ACHN (cell line): ENCODE measurements at places on chromosomes 5 and 9.
A peak's percentile ranks its signal among the peaks of the same experiment; 100 is the strongest.

DNA sequence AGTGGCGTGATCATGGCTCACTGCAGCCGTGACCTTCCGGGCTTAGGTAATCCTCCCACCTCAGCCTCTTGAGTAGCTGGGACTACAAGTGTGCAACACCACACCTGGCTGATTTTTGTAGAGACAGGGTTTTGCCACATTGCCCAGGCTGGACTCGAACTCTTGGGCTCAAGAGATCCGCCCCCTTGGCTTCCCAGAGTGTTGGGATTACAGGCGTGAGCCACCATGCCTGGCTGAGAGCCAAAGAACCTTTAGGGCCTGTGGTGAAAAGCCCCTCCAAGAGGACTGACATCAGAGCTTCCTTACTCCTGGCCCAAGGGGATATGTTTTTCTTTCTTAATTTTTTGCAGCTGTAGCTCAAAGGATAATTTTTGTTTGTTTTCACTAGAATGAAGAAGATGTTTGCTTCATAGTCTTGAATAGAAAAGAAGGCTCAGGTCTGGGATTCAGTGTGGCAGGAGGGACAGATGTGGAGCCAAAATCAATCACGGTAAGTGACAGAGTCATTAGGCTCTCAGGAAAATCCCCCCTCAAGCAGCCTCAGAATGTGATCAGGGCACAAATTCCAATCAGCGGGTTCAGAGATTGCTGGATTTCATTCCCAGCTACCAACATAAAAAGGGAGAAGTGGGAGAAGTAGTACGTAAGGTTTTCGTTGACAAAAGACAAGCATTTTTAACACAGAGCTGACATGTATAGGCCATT is 77.1 kb downstream of the GOLPH3 start:
- DNase-seq: no peak

DNA sequence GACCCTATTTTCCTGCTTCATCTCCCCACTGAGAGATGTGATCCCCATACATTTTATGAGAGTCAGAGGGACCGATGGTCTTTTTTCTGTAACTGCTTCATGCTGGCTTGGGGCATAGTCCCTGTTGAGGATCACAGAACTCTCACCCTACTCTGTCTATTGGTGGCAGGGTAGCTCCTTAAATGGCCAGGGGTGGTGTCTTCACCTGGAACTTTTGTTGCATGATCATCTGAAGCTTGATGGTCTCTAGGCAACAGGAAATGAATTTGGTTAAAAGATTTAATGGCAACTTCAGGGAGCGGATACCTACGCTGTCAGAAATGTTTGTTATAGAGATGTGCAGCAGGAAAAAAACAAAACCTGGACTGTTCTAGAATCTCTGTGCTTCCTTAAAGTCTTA is 87.0 kb upstream of the GLIS3 start:
- no peak for DNase-seq

GRCh38 chr5:139392324-139392677 is 2.6 kb upstream of the MZB1 start:
- no peak for DNase-seq

DNA sequence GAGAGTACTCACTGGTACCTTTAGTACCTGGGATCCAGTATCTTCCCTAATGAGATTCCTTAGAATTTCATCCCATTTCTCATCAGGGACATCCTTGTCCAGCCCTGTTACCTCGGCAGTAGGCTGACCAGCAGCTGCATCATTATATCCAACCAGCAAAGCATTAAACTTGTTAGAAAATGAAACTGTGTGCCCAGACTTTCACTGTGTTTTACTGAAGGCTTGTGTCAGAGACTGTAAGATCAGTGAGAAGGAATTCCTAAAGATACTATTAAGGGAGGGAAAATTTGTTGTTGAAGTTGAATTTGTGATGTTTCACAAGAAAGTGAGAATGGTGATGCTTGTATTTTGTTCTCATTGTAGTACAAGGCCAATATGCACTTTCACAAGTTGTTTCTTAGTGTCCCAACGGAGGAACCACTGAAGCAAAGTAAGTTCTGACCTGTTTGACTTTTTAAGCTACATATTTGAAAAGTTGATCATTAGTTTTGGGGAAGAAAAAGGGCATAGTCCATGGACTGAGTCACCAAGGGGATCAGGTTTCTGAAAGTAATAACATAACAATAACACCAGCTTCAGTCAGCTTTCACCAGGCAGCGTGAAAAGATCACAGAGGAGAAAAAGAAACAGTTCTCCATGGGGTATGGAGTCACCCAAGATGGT is 48.8 kb downstream of the GRAMD2B start:
- DNase-seq: peak; percentile 86

GRCh38 chr9:24625097-24625496 is 79.4 kb upstream of the IZUMO3 start:
- DNase-seq: no peak

DNA sequence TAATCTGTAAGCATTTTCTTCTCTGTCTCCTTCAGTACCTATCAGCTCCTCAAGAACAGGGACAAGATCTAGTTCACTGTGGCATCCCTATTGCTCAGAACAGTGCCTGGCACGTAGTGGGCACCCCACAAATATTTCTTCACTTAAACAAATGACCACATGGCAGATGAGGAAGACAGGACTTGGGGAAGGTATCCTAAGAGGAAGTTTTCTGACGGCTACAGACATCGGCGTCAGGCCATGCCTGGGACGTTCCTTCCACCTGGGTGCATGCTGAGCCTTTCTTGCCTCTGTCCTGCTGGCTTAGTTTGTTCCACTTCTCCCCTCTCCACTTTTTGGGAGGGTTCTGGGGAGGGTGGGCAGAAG is 60.2 kb downstream of the NEURL1B start:
- DNase-seq: no peak

- DNase-seq: no peak
These were observed 122.3 kb downstream of the NR3C1 start for GRCh38 chr5:143281226-143281625.

DNA sequence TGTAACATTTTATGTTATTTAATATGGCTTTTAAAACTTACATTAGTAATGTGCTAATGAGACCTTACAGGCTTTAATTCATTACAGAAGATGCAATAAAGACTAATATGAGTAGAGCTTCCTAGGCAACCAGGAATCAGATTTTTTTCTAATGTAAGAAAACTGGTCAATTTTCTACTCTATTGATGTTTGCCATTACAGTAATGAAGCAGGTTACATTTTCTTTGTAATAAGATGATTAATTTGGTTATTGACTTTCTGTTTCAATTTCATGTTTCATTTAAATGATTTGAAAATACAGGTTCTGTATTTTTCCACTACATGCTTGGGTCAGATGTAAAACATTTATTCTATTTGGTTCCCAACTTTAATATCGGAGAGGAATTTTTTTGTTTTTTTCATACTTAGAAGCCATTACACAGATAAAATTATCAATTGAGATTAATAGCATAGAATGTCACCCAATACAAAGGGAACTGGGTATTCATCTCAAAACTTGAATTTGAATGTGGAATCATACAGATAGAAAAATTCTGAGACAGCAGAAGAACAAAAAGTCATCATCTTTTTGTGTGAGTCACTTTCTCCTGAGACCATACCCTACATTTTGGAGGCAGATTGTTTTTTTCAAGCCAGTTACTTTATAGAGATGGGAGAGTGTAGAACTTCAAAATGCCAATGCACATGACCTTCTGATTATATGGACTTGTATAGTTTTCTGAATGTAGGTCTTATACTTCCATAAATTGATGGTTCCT is 133.6 kb upstream of the HMHB1 start:
- no peak for DNase-seq

GRCh38 chr9:38335686-38336085 is 56.8 kb upstream of the ALDH1B1 start:
- no peak for DNase-seq

- no peak for DNase-seq
These were observed 214.4 kb upstream of the ACTBL2 start for GRCh38 chr5:57696825-57697570.

DNA sequence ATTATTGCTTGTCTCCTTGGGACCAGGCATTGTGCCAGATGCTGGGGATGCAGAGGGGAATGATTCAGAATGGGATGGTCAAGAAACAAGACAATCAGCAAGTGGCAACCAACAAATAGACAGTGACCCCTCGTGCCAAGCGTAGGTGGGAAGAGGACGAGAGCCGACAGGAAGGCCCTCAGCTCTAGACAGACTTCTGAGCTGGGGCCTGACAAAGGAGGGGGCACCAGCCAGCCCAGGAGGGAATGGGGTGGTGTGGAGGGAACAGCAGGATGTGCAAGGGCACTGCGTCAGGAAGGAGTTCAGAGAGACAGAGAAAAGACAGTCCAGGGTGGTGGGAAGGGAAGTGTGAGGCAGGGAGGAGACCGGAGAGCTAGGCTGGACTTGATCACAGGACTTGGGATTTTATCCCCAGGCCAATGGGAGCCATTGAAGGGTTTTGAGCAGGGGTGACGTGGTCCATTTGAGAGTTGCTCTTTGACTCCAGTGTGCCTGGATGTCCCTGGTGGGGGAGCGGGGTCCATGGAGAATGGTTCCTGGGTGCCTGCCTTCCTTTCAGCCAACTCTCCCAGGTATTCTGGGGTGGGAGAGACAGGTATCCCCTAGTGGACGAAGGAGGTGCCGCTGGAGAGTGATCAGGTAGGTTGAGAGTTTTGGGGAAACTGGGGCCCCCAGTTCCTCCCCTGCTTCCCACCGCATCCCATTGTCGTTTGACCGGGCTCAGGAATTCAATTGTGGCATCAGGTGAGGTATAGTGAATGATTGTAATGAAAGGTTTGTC is 79.3 kb upstream of the ZNF618 start:
- DNase-seq: no peak

- no peak for DNase-seq
These were observed 85.4 kb downstream of the KCNN2 start for GRCh38 chr5:114447084-114447773.

DNA sequence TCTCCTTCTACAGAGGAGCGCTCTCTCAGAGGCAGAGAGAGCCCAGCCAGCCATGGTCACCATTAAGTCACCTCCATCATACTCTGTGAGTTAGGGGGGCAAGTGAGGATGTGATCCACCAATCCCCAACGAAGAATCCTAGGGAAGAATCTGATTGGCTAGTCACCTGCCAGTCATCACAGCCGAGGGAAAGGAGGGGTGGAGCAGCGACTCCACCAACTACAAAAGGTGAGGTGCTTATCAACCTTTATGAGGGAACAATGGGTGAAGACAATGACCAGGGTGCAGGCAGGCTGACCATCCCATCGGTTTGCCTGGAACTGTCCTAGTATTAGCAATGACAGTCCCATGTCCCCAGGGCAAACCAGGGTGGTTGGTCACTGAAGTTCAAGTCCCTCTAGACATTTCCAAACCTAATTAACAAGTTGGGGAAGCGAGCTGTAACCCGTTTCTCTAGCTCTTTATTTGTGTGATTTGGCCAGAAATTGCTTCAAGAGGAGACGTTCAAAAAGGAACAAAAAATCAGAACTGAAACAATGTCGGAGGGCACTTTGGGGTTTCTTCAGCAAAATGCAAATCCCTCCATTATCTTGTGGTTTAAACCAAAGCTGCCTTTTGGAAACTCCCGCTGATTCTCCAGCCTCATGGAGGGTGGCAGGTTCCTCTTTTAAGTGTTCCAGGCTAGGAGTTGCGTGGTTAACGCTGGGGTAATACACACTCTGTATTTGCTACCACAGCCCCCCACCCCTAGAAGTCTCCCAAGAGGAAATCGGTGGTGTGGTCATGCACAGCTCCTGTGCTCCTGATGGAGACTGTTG is 18.8 kb upstream of the FCN1 start:
- DNase-seq: no peak

GRCh38 chr9:38254151-38254550 is 138.4 kb upstream of the ALDH1B1 start:
- DNase-seq: no peak

GRCh38 chr9:126283799-126284465 is 42.7 kb upstream of the MVB12B start:
- no peak for DNase-seq

DNA sequence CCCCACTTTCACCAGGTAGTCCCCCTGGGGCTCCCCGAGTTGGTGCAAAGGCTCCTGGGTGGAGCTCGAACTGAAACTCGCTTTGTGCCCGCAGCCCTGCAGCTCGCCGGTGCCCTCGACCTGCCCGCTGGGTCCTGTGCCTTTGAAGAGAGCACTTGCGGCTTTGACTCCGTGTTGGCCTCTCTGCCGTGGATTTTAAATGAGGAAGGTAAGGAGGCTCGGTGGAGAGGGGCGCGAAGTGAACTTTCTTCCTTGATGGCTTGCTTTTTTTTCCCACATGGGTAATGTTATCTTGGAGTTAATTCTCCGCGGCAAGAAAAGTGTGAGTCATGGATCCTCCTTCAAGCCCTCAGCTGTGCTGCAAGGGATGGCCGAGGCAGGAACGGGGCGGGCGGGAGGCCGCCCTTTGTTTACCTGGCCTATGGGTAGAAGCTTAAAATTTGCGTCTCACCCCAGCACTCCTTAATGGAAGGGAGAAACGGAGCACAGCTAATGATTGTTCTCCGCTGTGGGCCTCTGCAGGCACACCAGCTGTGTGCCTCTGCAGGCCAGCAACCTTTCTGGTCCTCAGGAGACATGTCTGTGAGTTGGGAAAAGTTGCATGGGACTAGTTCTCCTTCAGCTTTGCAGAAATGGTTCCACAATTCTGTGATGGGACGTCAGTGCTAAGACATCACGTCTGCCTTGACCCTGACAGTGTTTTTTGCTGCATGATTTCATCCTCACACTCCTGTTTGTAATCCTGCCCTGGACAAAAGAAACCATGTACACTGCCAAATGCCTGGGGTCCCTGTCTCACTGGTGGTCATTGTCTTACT is 1.1 kb downstream of the MAMDC2 start:
- DNase-seq: peak; percentile 64

GRCh38 chr5:133116601-133117000 is 64.8 kb downstream of the HSPA4 start:
- no peak for DNase-seq

DNA sequence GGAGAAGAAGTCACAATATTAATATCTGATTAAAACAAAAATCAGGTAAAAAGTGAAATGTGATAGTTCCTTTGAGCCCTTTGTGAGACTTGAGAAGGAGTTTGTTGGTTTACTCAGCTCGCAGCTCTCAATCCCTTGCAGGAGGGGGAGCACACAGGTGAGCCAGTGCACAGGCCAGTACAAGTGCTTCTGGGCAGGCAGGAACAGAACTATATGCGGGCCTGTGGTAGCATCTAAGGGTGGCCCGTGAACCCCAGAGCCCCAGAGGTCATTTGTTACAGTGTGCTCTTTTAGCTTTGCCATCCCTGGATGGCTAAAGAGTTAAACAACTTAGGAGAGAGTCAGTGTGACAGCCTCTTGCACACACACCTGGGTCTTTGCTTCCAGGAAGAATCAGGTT is 215.3 kb upstream of the EDIL3 start:
- no peak for DNase-seq

DNA sequence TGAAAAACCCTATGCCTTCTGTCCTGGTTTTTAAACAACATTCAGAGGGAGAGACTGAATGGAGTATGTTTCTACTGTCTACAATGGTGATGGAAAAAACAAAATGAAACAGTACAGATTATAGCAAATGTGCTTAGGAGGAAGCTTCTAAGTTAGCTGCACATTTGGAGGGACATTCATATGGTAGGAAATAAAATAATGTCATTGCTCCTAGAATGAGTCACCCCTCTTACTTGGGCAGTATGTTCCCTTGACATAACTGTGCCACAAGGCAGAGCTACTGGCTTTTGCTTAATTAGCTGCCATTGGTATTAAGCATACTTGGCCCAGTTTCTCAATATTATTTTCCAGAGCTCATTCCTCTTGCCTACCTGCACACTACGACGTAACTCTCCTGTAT is 128.9 kb downstream of the GDNF start:
- DNase-seq: no peak

- no peak for DNase-seq
These were observed 17.1 kb upstream of the IL6ST start for GRCh38 chr5:56011835-56012234.

- DNase-seq: peak; percentile 18
These were observed 44.7 kb upstream of the TMEM215 start for GRCh38 chr9:32738501-32739172.
